Adrenal gland (tissue), 19 donors: ENCODE measurements at places on chromosomes 2 and 18. TPM values are rescaled to one million over a fixed set of nuclear protein-coding genes. Genes with fewer than 3 reads are reported as not detected.

GRCh38 chr2:118061135-118061955 lies 26.9 kb upstream of the INSIG2 start:
- DNase-seq: peak; percentile 33
- H3K4me3 ChIP-seq: no peak overlapping the region
- no peak overlapping the region for H3K27ac ChIP-seq
- H3K27me3 ChIP-seq: peaks cover 11% of the 10 kb centered on the region

Gene SERPINB5
- not detected for total RNA-seq

- no peaks in the 10 kb centered on the region for H3K36me3 ChIP-seq
- H3K27me3 ChIP-seq: no peaks in the 10 kb centered on the region
- no peak for DNase-seq
- H3K4me3 ChIP-seq: no peak overlapping the region
These were observed 227.3 kb upstream of the TANK start for GRCh38 chr2:160932960-160933359.

Gene NOL4
- 1.2 TPM for total RNA-seq

DNA sequence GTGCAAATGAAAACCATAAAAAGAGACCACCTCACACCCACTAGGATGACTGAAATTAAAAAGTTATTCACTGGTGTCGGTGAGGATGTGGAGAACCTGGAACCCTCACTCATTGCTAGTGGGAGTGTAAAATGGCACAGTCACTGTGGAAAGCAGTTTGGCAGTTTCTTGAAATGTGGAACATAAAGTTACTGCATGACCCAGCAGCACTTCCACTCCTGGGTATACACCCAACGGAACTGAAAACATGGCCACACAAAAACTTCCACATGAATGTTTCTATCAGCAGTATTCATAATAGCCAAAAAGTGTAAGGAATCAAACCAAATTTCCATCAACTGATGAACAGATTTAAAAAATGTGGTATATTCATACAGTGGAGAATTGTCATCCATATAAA lies 65.1 kb upstream of the SLC66A3 start:
- no peaks in the 10 kb centered on the region for H3K4me1 ChIP-seq
- DNase-seq: no peak
- H3K27me3 ChIP-seq: no peaks in the 10 kb centered on the region
- no peak overlapping the region for H3K27ac ChIP-seq

DNA sequence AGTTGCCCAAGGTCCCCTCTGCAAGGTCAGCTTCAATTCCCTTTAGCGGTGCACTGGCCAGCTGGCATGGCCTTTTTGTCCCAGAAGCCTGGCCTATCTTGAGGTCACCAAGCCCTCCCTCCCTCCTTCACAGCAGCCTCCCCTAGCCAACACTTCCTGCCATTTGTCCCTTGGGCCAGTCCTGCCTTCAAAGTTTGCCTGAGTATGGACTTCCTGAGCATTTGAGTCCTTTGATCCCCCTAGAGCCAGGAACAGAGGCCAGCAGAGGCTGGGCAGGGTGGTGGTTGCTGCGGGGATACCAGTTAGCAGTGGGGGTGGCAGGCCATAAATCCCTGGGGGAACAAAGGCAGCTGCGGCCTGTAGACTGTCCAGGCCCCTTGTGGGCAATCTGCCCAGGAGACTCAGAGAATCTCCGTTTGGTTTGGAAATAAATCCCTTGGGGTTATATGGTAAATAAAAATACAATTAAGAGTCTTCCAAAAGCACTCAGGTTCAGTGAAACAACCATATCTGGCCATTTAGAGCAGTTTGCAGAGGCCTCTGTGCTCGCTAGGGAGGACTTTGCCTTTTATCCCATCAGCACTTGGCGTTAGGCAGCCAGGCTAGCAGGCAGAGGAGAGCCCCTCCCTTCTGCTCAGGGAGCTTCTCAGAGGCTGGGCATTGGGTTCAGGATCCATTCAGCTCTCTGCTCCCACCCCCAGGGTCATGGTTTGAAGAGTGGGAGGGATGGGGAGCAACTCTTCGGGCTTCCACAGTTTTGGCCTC lies 3.1 kb upstream of the HES6 start:
- H3K4me1 ChIP-seq: peaks cover 29% of the 10 kb centered on the region
- no peak overlapping the region for H3K4me3 ChIP-seq
- peaks cover 6% of the 10 kb centered on the region for H3K36me3 ChIP-seq
- DNase-seq: no peak
- no peaks in the 10 kb centered on the region for H3K27me3 ChIP-seq

GRCh38 chr2:24908461-24908901 lies 11.6 kb downstream of the ADCY3 start:
- H3K27ac ChIP-seq: no peak overlapping the region
- no peaks in the 10 kb centered on the region for H3K36me3 ChIP-seq
- no peaks in the 10 kb centered on the region for H3K4me1 ChIP-seq
- no peaks in the 10 kb centered on the region for H3K27me3 ChIP-seq

Gene NT5DC4
- not detected for total RNA-seq

Gene LHCGR
- 1.6 TPM for total RNA-seq

Gene ECEL1
- total RNA-seq: 12.9 TPM

Gene VIL1
- not detected for total RNA-seq

- DNase-seq: no peak
- H3K27ac ChIP-seq: no peak overlapping the region
- H3K27me3 ChIP-seq: no peaks in the 10 kb centered on the region
- H3K4me3 ChIP-seq: no peak overlapping the region
These were observed 46.1 kb downstream of the SRD5A2 start for GRCh38 chr2:31534636-31535035.

GRCh38 chr18:34514238-34514637 lies 195.9 kb upstream of the DTNA start:
- no peaks in the 10 kb centered on the region for H3K4me1 ChIP-seq
- DNase-seq: no peak
- H3K36me3 ChIP-seq: no peaks in the 10 kb centered on the region
- H3K4me3 ChIP-seq: no peak overlapping the region
- H3K27me3 ChIP-seq: no peaks in the 10 kb centered on the region
- H3K27ac ChIP-seq: no peak overlapping the region

Gene HOXD1
- 0.72 TPM for total RNA-seq
